Activated naive CD4-positive, alpha-beta T cell treated with anti-CD3 and anti-CD28 coated beads, Interleukin-2, amount 10 ng/mL, durations not matched to agents 7 days and 5 days (primary cell): ENCODE measurements at places on chromosomes 3 and 15.

- no peak for DNase-seq
Observed at GRCh38 chr15:88489321-88489720, 21.8 kb downstream of the MRPS11 start.

GRCh38 chr3:127217596-127218453 lies 24.9 kb downstream of the PRR23E start:
- no peak for DNase-seq

GRCh38 chr3:64375737-64376136 lies 150.5 kb upstream of the PRICKLE2 start:
- DNase-seq = no peak

DNA sequence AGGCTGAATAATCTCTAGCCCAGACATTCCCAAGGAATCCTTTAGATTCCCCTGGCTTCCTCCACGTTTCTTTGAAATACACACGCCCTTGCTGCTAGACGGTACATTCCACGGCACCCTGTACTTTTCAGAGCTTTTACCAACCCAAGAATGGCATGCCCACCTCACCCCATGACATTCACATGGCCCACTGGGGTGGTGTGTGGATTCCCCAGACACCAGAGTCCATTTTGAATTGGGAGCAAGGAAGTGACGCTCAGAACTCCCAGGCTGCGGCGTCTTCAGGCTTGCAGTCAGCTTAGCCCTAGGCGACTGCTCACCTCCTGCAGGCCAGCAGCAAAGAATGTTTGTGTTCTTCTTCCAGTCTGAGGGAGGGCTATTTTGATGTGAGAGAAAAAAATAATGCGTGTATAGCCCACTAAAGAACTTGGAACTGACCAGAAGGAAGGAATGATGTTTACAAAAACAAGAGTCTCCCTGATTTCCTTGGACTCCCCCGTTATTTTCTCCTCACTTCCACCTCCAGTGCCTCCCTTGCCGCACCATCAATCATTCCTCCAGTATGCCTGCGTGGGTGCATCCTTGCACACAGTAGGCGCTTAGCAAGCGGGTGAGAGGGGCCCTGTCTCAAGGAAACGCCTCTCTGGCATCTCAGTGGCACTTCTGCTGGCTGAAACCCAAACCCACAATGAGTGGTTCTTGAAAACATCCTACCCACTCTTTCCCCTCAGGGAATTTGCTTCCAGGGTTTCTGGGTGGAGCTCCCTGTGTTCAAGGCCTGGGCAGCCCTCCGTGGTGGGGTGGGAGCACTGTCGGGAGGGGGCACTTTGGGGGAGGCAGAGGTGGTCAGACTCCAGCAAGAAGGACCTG lies 59.9 kb downstream of the SMAD6 start:
- DNase-seq = no peak

DNA sequence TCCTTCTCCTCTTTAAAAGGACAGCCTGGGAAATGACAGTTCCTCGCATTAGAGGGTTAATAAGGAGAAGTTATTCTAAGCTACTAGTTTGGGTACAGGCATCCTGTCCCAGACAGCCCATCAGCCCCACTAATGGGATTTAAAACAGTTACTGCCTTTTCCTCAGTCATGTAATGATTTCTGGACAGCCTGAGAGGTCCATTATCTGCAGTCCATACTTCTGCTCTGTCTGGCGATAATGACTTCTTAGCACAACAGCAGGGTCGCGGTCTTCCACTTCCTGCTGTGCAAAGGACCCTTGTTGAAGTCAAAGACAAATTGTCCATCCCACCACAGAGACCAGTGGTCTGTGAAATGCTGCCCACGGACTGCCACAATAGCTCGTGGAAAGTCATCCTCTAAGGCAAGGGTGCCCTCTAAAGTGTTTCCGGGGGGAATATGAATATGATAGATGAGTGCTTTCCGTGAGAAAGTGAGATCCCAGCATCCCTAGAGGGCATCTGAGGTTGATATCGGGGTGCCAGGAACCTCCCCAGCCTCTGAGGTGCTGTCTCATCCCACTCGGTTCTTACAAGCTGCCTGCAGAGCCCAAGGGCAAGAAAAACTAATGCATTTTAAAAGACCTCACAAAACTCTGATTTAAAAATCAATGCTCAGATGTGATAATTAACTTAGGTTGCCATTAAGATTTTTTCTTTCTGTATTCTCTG lies 100.7 kb downstream of the SHOX2 start:
- DNase-seq = no peak

DNA sequence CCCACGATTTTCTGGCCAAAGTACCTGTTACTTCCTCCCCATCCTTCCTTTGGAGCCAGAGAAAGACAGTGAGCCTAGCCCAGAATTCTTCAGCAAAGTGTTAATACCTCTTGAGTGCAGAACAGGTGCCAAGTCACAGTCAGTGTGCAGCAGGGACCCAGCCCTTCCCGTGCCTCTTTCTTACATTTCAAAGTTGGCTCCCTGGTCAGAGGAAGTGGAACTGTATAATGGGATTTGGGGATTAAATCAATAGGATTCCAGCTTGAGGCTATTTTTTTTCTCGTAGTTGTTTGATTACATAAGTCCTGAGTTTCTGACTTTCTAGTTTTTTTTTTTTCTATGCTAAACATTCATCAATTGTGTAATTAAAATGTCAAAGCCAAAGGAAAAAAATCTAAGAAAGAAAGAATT lies 52.6 kb upstream of the ABHD10 start:
- DNase-seq = no peak

DNA sequence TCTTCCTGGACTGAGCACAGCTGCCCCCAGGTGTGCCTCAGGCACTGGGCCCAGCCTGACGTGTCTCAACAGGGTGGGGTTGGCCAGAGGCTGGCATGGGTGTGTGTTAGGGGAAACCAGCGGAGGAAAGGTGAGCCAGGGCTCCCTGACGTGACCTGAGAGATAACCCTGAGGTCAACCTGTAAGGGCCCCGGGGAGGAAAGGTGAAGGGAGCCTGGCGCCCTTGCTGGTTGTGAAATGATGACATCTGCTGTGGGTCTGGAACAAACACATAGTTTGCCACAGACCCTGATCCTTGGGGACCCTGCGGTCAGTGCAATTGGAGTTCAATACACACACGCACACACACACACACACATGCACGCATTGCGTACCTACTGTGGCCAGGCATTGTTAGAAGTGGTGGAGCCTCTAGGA lies 100.2 kb upstream of the TLE3 start:
- no peak for DNase-seq
